ENCODE measurements at places on chromosomes 4 and X.

- no peak for DNase-seq
These were observed 76.5 kb upstream of the BOD1L1 start for GRCh38 chr4:13704035-13704434.

- no peak for DNase-seq
These were observed 30.8 kb downstream of the NDNF start for GRCh38 chr4:121041307-121042090.

GRCh38 chr4:6469144-6469543 lies 3.3 kb downstream of the PPP2R2C start:
- no peak for DNase-seq

DNA sequence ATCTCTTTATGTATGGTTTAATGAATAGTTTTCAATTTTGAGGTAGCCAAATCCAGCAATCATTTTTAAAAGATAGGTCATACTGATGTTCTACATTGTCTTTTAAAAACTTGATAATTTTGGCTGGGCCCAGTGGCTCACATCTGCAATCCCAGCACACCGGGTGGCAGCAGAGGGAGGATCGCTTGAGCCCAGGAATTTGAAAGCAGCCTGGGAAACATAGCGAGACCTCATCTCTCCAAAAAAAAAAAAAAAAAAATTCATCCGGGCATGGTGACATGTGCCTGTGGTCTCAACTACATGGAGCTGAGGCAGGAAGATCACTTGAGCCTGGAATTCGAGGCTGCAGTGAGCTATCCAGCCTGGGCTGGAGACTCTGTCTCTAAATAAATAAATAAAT lies 419.8 kb downstream of the GALNTL6 start:
- no peak for DNase-seq

- DNase-seq: no peak
These were observed 97.4 kb downstream of the NHS start for GRCh38 chrX:17472424-17472823.

DNA sequence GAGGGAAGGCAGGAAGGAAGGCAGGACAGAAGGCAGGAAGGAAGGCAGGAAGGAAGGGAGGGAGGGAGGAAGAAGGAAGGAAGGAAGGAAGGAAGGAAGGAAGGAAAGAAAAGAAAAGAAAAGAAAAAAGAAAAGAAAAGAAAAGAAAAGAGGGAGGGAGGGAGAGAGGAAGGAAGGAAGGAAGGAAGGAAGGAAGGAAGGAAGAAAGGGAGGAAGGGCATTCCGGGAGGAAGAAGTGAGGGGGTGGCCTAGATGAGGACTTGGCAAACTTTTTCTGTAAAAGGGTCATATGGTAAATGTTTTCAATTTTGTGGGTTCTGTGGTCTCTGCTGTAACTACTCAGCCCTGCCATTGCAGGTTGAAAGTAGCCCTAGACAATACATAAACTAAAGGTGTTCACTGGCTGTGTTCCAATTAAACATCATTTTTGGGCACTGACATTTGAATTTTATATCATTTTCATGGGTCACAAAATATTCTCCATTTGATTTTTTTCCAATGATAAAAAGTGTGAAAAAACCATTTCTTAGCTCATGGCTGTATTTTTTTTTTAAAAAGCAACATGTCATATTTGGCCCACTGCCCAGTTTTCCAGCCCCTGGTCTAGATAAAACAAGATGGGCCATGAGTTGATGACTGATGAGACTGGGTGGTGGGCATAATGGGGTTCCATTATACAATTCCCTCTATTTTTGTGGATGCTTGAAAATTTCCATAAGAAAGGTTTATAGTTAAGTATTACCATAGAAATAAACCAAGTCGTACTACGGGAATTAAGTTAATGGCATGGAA lies 3.1 kb downstream of the ZNF630 start:
- DNase-seq: no peak

GRCh38 chr4:62881901-62882300 lies 1527.3 kb downstream of the TECRL start:
- no peak for DNase-seq

GRCh38 chr4:185018834-185019455 lies 655 bp downstream of the HELT start:
- no peak for DNase-seq

DNA sequence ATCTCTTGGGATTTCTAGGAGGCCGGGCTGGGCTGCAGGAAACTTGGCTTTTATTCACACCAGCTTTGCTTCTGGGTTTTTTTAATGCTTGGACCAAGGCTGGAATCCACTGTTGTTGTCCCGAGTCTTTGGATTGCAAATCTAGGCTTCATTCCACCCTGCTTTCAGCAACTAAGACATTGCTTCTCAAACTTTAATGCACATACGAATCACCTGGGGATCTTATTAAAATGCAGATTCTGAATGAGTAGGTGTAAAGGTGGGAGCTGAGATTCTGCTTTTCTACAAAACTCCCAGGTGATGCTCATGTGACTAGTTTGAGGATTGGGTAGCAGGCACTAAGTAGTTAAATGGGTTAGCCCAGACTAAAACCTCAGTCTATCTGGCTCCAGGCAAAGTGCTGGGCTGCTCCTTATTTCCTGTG lies 39.2 kb upstream of the GPC4 start:
- no peak for DNase-seq

DNA sequence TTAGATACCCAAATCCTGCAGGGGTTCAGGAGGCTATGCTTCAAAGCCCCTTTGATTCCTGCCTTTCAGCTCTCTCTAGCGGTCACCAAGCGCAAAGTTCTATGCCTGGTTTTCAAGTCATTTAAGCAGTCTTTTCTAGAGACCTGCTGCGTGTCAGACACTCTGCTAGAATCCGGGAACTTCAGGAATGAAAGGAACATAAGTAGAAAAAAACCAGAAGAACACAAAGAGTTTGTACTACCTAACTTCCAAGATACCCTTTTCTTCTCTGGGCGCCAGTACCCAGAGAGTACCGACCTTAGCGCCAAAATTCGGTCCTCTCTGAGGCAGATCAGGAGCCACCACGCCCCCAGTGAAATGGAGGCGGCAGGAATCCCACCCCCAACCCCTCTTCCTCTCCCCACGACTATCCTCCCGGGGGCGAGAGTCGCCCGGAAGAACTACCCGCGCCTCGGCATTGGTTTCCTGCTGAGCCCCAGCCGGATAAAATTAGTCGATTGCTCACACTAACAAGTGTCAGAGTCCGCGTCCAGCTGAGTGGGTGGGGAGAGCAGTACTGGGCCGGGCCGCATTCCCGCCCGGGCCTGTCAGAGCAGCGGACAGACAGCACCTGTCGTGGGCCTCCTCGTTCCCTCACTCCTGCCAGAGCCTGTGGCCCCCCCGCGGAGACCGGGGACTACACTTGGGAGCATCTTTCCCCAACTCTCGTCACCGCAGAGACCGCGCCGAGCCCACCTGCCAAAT lies 78.8 kb downstream of the RLIM start:
- DNase-seq: peak; percentile 61

- DNase-seq: no peak
These were observed 14.2 kb upstream of the OSTC start for GRCh38 chr4:108636246-108636645.

DNA sequence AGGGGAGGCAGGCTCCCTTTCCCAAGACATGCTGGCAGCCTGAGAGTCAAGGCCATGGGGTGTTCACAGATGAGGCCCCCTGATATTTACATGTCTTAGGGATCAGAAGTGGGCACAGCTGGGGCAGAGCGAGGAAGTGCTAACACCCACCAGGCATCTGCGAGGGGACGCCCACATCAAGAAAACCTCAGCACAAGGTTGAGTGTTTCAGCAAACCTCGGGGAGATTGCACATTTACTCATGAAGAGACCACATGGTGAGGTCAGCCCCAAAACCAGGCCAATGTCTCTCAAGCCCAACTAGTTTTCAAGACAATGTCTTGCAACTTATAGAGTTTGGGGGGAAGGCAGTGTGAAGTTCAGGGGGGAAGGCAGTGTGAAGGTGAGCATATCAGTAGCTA lies 55.2 kb downstream of the CLNK start:
- DNase-seq: no peak

- no peak for DNase-seq
These were observed 168.6 kb downstream of the PTTG2 start for GRCh38 chr4:38128478-38129459.

DNA sequence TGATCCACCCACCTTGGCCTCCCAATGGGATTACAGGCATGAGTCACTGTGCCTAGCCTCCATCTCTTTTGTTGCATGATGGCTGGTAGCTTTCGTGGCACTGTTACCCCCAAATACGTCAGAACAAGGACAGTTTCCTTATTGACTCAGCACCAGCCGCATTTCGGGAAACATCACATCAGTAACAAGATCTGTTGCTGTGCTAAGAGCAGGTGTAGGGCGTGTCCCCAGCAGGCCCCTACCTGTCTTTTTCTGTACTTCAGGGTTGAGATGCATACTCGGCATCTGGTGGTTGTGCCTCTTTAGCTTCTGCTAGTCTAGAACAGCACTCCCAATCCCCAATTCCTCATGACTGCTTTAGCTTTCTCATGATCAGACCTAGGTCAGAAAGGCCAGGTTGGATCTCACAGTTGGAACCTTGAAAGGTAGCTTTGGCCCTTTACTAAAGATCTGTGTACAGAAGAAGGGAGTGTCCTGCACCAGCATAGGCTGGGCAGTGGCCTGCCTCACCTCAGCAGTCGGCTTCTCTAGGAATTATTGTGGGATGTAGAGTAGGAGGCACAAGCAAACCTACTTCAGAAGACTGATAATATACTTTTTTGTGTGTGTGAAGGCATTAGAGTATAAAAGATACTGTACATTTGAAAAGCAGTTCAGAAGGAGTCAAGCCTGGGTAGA lies 36.8 kb downstream of the NSD2 start:
- DNase-seq: peak; percentile 90

DNA sequence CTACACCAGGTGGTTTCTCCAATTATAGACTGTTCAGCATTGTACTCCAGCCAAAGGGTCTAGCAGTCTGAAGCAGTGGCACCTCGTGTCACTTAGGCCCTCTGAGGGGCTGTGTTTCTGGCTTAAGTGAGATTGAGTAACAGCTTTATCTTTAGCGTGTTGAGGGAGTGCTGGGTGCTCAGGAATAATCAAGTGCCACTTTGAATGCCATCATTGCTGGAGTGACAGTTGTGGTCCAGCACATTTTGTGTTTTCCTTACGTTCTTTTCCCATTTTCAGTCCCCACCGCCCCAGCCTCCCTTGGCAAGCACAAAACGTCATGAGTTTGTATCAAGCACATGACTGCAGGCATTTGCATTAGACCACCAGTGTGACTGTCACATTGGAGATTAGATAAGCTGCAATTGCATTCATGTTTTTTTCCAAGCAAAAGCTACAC lies 58.7 kb downstream of the FNIP2 start:
- DNase-seq: no peak

- DNase-seq: peak; percentile 20
These were observed 293.2 kb downstream of the FBXO8 start for GRCh38 chr4:173990126-173990868.

- DNase-seq: peak; percentile 28
These were observed 323.3 kb downstream of the DCTD start for GRCh38 chr4:182593864-182594263.

- DNase-seq: no peak
These were observed 133.2 kb downstream of the ZAR1 start for GRCh38 chr4:48623182-48623780.

DNA sequence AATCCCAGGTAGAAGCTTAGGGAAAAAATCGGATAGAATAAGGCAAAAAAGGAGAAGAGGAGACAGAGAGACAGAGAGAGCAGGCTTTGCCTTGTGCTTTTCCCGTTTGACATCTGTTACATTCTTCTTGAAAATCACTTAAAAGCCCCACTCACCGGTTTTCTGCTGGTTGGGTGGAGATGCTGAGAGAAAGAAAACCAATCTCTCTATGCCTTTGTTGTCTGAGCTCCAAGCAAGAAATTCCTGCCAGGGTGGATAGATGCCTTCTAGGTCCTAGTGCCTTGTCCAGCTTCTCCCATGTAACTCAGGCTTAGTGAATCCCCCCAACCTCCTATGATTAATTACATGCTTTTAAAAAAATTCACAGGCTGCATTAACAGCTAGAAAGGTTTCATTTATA lies at the start of gene DCX:
DCX (minus strand) TSS at position 210 of the 400 bp plus-strand sequence. CDS start 1,794 bp downstream, outside the sequence.
- DNase-seq: peak; percentile 77

- DNase-seq: no peak
These were observed 9.2 kb downstream of the NKX3-2 start for GRCh38 chr4:13535118-13535517.

GRCh38 chrX:84363663-84364062 lies 138.6 kb downstream of the HDX start:
- DNase-seq: peak; percentile 15

- no peak for DNase-seq
These were observed 135.6 kb downstream of the TSPAN5 start for GRCh38 chr4:98522636-98523395.

DNA sequence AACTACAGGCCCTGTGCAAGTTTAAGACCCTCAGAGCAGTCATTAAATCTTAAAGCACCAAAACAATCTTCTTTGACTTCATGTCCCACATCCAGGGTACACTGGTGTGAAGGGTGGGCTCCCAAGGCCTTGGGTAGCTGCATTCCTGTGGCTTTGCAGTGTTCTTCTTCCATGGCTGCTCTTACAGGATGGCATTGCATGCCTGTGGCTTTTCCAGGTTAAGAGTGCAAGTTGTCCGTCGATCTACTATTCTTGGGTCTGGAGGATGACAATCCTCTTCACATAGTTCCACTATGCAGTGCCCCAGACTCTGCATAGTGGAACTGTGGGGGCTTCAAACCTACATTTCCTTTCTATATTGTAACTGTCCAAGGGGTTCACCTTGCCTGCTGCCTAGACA lies 494.5 kb downstream of the CFAP47 start:
- no peak for DNase-seq

- no peak for DNase-seq
These were observed 5.6 kb upstream of the PCDH7 start for GRCh38 chr4:30714408-30715031.

DNA sequence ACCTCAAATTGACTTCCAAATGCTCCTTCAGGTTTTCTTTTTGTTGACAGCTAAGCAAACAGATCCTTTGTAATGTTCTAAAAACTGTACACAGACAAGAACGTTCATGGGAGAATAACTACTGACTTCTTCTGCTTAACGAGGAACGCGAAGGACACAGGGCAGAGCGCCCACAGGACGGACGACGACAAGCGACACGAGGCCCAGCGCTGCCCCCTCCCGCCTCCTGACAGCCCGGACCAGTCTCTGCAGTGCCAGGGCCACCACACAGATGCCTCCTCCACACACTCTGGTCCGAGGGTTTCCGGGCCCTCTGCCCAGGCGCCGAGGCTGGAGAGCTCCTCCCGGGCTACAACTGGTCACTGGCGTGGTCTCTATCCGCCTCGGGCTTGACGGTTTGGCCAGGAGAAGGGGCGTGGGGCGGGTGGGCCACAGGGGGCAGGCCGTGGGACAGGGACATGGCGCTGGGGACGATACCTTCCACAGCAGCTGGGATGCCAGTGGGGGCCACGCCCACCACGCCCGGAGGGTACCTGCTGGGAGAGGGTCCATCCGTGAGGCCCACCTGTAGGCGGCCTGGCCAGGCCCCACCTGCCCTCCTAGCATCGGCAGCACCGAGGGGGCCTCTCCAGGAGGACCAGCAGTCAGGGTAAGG lies 36.9 kb downstream of the CTBP1 start:
- no peak for DNase-seq

- DNase-seq: no peak
These were observed 76.7 kb downstream of the FHIP1A start for GRCh38 chr4:151485541-151486131.

- DNase-seq: peak; percentile 52
These were observed 64.1 kb downstream of the ALPK1 start for GRCh38 chr4:112361181-112361791.
